ENCODE measurements at places on chromosomes 4 and X.

- DNase-seq: peak; percentile 0
Observed at GRCh38 chr4:135371137-135371536, 1169.5 kb upstream of the PABPC4L start.

GRCh38 chrX:39439906-39440798 lies 638.9 kb downstream of the MID1IP1 start:
- DNase-seq: no peak

DNA sequence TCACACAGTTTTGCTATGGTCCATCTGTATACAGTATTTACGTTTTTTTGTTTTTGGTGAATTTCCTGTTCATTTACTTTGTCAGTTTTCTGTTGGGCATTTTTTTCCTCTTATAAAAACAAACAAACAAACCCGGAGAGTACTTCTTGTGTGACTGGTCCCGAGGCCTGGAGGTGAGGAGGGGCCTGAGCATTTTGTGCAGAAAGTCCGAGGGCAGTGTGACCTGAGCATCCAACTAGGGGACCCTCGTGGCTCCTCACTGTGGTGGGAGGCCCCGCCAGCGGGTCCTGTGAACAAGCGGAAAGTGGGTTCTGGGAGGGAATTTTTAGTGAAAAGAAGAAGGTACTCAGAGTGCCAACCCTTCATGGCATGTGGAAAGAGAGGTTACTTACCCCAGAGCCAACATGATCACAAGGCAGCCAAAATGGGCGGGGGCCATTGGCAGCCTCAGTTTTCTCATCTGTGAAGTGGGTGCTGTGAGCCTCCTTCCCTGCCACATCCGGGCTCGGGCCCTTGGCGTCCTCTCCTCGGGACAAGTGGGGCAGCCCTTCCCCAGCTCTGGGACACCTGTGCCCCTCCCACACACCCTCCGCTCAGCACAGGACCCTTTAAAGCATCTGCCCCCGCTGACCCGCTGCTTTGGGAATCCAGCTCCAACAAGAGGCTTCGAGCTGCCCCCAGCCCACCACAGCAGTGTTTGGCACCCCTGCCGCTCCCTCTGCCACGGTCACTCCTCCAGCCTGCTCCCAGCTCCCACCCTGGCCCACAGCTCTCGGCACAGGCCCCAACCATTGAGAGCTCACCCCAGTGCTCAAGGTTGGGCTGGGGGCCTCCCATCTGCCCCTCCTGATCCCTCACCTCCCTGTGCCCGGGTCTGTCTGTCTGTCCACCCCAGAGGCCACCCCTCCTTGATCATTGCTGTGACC lies 22.8 kb upstream of the GPR78 start:
- DNase-seq: no peak

GRCh38 chr4:14771504-14772175 lies 230.6 kb upstream of the CPEB2 start:
- DNase-seq: no peak

DNA sequence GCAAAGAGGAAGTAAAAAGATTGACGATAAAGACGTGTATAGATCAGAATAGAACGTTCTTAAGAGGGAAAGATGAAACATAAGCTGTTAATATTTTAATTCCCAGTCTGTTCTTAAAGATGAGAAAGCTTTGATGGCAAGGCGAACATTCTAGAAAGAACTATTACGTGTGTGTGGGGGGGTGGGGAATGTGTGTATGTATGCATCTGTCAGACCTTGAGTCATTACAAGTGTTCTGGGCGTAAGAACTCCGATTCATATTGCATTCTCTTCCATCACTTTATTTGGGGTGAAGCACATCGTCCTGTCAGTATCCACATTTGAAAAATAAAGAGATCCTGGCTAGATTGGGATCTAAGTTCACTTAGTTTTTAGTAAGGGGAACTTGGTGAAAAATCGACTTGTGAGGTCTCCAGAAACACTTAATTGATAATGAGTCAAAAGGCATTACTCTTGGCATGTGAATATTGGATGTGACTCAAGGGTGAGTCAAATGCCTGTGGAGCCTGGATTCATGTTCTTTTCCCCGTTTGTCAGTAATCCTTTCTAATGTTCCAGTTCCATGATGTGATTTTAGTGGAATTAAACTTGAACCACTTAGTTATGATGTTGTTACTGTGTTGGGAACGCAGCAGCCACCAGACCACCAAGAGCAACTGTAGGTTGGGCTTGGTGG lies 3.1 kb downstream of the SMS start:
- DNase-seq: no peak

DNA sequence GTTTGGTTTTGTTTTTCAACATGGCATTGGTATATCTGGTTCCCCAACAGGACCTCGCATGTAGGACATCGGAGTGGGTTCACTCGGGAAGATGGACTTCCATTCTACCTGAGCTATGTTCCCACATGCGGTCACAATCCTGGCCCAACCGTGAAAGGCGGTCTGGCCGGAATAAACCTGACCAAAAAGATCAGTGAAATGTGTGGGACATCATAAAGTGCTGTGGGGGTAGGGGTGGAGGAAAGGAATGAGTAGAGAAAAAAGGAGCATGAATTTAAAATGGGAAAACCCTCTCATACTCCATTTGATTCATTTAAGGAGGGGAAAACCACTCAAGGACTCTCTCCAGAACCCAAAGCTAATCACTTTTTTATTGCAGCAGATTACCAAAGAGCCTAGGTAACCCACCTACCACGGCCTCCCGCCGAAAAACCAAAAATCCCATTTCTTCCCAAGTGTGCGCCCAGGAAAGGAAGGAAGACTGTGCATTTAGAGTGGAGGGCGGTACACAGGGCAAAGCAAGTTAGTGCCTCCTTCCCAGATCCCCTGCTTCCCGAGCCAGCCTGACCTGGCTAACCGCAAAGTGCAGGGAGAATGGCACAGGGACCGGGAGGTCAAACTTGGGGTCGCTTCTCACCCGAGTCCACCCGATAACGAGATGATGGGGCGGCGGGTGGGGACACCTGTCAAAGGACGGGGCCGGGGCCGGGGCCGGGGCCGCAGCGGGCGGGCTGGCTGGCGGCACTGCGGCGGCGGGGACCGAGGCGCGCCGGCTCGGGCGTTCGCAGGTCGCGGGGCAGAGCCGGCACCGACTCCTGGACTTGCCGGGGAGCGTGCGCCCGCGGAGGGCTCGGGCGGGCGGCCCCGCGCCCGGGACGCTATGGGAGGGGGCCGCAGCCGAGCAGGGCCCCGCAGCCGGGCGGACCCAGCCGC lies 669 bp downstream of the TMEM150C start:
- DNase-seq: no peak

- DNase-seq: no peak
Observed at GRCh38 chr4:6498511-6499237, 26.3 kb upstream of the PPP2R2C start.

Data from T-helper 2 cell (primary cell).